Spleen (tissue), 13 donors: ENCODE measurements at places on chromosomes 4 and X. TPM values are rescaled to one million over a fixed set of nuclear protein-coding genes. Genes with fewer than 3 reads are reported as not detected.
A peak's percentile ranks its signal among the peaks of the same experiment; 100 is the strongest.

- peak overlapping the region; percentile 57 for H3K27ac ChIP-seq
- no peaks in the 10 kb centered on the region for H3K36me3 ChIP-seq
- H3K4me3 ChIP-seq, result no peak overlapping the region
- no peak for DNase-seq
Measured at GRCh38 chrX:30593440-30594200, 16.1 kb upstream of the TASL start.

Gene ASB12
- not detected for total RNA-seq

DNA sequence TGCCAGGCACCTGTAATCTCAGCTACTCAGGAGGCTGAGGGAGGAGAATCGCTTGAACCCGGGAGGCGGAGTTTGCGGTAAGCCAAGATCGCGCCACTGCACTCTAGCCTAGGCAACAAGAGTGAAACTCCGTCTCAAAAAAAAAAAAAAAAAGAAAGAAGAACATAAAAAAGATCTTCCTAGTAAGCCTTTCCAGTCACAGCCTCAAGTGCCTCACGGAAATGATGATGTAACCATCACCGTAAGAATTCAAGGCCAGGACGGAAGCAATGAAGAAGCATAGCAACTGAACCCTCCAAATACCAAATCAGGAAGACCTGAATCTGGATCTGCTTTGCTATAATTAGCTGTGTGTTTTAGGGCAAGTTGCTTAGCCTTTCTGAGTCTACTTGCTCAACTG, 28.8 kb downstream of the RBM47 start:
- H3K36me3 ChIP-seq, result no peaks in the 10 kb centered on the region
- H3K4me1 ChIP-seq, result peaks cover 65% of the 10 kb centered on the region
- H3K27ac ChIP-seq, result peak overlapping the region; percentile 66
- DNase-seq, result peak; percentile 77
- no peak overlapping the region for H3K4me3 ChIP-seq

Gene MCTS1
- total RNA-seq, result 39.1 TPM

- H3K27me3 ChIP-seq, result no peaks in the 10 kb centered on the region
- DNase-seq, result no peak
- H3K4me3 ChIP-seq, result no peak overlapping the region
- no peaks in the 10 kb centered on the region for H3K36me3 ChIP-seq
- H3K27ac ChIP-seq, result no peak overlapping the region
Measured at GRCh38 chrX:11010476-11010875, 100.7 kb upstream of the HCCS start.

DNA sequence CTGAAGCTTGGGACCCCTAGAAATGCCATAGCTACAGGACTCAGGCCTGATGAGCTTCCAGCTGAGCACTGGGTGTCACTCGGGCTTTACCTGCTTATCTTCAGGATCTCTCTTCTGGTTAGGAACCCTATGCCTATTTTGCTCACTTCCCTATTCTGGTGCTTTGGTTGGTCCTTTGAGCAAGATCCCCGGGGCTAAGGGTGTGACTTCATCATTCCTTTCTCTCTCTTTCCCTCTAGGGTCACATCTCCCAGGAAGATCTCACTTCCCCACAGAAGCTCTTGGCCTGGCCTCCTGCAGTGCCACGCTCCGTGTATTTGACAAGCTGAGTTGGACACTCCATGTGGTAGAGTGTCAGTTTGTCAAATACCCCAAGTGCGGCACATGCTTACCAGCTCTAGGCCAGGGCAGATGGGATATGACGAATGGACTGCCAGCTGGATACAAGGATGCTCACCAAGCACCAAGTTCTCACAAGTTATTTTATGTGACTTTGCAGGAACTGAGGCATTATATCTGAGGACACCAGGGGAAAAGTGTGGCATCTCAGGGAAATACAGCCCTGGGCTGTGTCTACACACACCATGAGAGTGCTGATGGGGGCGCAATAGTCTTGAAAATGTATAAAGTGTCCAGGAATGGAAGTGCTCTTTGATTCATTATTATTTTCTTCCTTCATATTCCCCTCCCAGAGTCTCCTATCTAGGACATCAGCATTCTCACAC, 21.1 kb downstream of the VSIG4 start:
- no peaks in the 10 kb centered on the region for H3K27me3 ChIP-seq
- peaks cover 13% of the 10 kb centered on the region for H3K4me1 ChIP-seq
- peak overlapping the region; percentile 35 for H3K4me3 ChIP-seq
- H3K27ac ChIP-seq, result peak overlapping the region; percentile 84
- H3K36me3 ChIP-seq, result peaks cover 10% of the 10 kb centered on the region

DNA sequence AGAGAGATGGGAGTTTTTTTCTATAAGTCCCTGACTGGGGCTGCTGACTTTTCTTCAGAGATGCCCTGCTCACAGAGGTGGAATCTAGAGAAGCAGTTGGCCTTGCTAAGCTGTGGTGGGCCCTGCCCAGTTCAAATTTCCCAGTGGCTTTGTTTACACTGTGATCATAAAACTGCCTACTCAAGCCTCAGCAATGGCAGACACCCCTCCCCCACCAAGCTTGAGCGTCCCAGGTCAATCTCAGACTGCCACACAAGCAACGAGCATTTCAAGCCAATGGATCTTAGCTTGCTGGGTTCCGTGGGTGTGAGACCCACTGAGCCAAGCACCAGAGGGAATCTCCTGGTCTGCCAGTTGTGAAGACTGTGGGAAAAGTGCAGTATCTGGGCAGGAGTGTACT, 199.8 kb upstream of the WDFY3 start:
- DNase-seq, result no peak
- no peak overlapping the region for H3K4me3 ChIP-seq
- no peak overlapping the region for H3K27ac ChIP-seq
- H3K27me3 ChIP-seq, result no peaks in the 10 kb centered on the region
- no peaks in the 10 kb centered on the region for H3K4me1 ChIP-seq

Gene NAT8L
- total RNA-seq, result 0.65 TPM

DNA sequence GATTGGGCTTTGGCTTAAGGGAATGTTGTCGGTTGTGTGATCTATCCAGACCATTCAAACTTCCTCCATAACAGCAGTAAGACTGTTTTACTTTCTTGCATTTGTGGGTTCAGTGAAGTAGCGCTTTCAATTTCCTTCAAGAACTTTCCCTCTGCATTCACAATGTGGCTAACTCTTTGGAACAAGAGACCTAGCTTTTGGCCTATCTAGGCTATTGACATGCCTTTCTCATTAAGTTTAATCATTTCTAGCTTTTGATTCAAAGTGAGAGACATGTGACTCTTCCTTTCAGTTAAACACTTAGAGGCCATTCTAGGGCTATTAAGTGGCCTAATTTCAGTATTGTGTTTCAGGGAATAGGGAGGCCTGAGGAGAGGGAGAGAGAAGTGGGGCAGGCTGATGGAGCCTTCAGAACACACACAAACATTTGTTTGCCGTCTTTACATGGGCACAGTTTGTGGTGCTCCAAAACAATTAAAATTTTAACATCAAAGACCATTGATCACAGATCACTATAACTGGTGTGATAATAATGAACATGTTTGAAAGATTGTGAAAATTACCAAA, 34.1 kb downstream of the ADH5 start:
- H3K27ac ChIP-seq, result no peak overlapping the region
- peaks cover 5% of the 10 kb centered on the region for H3K4me1 ChIP-seq
- peaks cover 77% of the 10 kb centered on the region for H3K36me3 ChIP-seq

- no peak overlapping the region for H3K4me3 ChIP-seq
- H3K27ac ChIP-seq, result no peak overlapping the region
- no peaks in the 10 kb centered on the region for H3K4me1 ChIP-seq
- H3K36me3 ChIP-seq, result peaks cover 10% of the 10 kb centered on the region
- no peaks in the 10 kb centered on the region for H3K27me3 ChIP-seq
- DNase-seq, result no peak
Measured at GRCh38 chr4:183284965-183285364, 35.1 kb downstream of the CLDN22 start.

DNA sequence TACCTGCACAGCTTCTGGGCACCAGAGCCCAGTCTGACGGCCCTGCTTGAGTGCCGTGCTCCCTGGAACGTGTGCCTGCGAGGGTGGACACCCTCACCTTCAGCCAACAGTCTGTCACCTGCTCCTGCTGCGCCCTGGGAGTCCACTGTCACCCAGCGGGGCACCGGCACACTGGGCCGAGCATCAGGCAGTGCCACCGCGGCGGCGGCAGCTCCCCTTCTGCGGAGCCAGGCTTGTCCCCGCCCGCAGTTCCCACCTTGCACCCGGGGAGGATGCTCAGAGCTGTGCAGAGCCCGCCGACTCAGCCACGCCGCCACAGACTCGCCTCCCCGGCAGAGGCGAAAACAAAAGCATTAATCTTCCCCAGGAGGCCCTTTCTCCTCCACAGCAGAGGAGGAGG, 86.8 kb downstream of the ABLIM2 start:
- H3K36me3 ChIP-seq, result no peaks in the 10 kb centered on the region
- H3K27me3 ChIP-seq, result peaks cover 30% of the 10 kb centered on the region
- no peak overlapping the region for H3K4me3 ChIP-seq

GRCh38 chr4:20326460-20326859, 74.8 kb downstream of the SLIT2 start:
- DNase-seq, result no peak
- no peak overlapping the region for H3K4me3 ChIP-seq
- H3K27ac ChIP-seq, result no peak overlapping the region
- no peaks in the 10 kb centered on the region for H3K27me3 ChIP-seq

DNA sequence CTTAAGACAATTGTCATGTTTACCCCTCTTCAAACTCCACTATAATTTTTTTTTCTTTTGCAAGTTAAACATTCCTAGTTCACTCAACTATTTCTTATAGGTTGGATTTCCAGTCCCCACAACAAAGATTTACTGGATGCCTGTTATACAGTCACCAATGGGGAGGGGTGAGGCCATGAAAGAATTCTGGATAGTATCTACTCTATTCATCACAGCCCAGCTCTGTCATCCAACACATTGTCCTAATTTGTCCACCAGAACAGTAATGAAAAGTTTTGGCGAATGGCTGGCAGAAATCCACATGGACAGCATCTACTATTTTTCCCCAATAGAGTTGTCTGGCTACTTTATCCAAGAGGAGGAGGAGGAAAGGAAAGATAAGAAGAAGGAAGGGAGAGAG, 192.7 kb upstream of the S100G start:
- H3K36me3 ChIP-seq, result no peaks in the 10 kb centered on the region
- H3K4me3 ChIP-seq, result no peak overlapping the region
- no peak for DNase-seq
- no peaks in the 10 kb centered on the region for H3K4me1 ChIP-seq

DNA sequence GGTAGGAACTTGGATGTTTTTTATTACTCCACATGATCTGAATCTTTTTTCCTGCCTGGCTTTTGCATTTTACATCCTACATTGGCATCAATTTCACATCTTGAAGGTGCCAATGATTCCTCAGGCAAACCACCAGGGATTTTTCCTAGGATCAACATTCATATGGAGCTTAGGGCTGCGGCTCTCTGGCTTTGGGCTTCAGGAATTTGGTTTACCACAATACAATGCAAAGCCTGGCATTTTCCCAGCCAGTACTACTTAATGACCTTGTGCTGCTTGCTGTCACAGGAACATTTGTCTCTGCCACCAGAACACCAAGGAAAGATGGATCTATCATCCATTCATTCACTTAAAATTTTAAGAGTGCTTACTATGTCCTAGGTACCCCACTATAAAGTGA, 180.7 kb downstream of the PDGFC start:
- H3K36me3 ChIP-seq, result no peaks in the 10 kb centered on the region
- no peaks in the 10 kb centered on the region for H3K4me1 ChIP-seq
- no peaks in the 10 kb centered on the region for H3K27me3 ChIP-seq

DNA sequence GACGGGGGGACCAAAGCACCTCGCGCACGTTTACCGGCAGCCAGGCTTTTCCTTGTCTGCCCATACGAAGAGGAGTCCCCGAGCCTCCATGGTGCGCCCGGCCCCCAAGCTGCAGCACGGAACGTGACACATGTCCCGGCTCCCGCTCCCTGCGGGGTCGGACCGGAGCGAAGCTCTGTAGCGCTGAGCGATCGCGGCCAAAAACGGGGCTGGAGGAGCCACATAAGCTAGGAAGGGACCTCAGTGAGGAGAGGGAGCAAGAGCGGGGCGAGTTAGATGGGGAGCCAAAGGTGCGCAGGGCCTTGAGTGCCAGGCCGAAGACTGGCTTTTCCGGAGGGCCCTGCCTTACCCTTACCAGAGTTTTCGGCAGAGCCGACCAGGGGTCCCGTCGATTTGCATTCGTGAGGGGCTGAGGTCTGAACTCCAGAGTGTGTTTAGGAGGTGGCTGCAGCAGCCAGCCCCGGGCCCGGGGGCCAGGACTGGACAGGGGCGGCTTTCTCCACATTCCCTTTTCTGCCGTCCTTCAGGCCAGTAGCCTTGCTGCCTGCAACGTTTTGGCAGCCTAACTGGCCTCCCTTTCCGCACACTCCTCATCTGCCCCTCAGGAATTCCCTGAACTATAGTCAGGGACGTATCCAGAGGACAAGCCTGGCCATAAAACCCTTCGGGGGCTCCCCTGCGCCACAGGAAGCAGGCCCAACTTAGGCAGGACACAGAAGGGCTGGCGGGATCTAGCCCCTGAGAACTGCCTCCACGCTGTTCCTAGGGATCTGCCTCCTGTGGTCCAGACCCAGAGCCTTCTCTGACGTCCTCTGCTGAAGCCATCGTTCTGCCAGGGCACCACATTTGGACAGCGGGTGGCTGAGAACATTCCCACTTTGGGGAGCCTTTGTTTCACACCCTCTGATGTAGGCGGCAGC, 689 bp downstream of the SSR4 start:
- DNase-seq, result no peak
- peaks cover 17% of the 10 kb centered on the region for H3K36me3 ChIP-seq
- peak overlapping the region; percentile 65 for H3K4me3 ChIP-seq
- peaks cover 5% of the 10 kb centered on the region for H3K4me1 ChIP-seq

DNA sequence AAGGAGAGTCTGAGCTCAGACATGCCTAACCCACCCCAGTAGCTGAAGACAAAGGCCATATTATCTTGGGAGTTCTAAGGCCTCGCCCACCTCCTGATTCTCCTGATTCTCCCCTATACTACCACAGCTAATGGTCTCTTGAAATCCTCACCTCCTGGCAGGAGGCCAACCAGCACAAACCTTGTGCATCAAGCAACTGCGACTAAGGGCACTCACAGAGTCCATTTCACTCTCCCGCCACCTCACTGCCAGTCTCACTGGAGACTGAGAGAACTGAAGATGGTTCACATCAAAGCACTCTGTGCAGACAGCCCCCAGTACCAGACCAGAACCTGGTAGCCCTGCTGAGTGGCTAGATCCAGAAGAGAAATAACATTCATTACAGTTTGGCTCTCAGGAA, 102.1 kb upstream of the KLF8 start:
- no peak overlapping the region for H3K4me3 ChIP-seq
- no peak overlapping the region for H3K27ac ChIP-seq
- no peaks in the 10 kb centered on the region for H3K4me1 ChIP-seq
- H3K36me3 ChIP-seq, result no peaks in the 10 kb centered on the region
- no peaks in the 10 kb centered on the region for H3K27me3 ChIP-seq

Gene TRIM2
- total RNA-seq, result 60.2 TPM

Gene MTNR1A
- total RNA-seq, result not detected

DNA sequence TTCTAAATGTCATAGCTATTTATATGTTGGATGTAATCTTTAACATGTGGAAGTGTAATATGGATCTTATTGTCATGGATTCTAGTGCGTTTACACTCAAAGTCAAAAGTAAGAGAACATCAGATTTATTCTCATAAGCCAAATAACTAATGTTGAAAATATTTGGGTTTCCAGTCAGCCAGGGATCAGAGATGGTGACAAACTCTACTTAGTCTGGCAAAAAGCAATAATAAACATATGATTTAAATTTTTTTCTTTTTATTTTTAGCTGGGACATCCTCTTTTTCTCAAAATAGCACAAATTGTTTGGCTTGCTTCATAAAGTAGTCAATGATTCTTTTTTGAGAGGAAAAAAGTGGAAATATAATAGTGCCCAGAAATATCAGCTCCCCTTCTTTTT, 392.3 kb downstream of the ARHGAP24 start:
- H3K36me3 ChIP-seq, result no peaks in the 10 kb centered on the region
- no peak for DNase-seq
- no peaks in the 10 kb centered on the region for H3K4me1 ChIP-seq

Gene CXCL8
- total RNA-seq, result 14.0 TPM
